ENCODE measurements at places on chromosomes 12 and 14.

DNA sequence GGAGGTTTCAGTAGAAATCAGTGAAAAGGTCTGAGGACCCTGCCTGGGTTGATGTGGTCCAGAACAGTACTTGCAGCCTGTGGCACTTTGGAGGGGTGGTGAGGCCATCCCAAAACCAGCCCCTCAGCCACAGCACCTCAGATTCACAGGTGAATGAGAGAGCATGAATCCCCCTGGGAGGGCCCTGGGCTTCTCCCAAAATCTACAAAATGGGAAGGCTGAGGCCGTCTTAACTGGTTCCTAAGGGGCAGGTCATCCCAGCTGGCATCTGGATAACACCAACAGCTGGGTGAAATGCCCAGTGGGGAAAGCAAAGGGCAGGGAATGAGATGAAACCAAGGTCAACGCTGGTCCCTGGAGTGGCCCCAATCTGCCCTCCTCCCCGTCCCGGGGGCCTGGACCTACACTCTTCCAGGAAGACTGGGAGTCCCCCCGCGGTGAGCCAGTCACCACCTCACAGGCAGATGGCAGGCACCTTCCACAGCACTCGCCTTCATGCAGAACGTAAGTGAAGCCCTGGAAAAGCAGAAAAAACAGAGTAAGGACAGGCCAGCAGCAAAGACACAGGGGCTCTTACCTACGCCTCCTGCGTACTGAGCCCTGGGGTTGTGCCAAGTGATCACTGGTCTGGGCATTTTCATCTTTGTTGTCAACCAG, 26.3 kb upstream of the ANO2 start:
- no peak for DNase-seq

DNA sequence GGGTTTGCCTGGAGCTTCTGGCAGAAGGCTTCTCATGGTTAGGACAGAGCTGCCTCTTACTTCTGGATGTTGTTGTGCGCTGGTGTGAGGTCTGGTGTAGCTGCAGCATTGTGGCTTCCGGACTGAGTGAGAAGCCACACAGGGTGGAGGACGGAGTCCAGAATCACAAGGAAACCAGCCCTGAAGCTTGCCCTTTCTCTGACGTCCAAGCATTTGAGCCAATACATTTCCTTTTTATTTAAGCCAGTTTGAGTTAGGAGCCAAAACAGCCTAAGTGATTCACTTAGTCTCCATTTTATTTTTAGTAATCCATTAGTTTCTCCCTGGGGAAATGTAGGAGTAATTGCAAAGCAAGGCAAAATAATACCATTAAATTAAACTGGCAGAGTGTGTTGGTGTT, 402.4 kb upstream of the RGS6 start:
- DNase-seq: no peak

GRCh38 chr14:91149462-91149861, 35.6 kb downstream of the DGLUCY start:
- DNase-seq: no peak

- DNase-seq: no peak
These were observed 35.3 kb upstream of the CSRNP2 start for GRCh38 chr12:51118706-51119105.

- DNase-seq: no peak
These were observed 671 bp downstream of the ESYT1 start for GRCh38 chr12:56128670-56129205.

DNA sequence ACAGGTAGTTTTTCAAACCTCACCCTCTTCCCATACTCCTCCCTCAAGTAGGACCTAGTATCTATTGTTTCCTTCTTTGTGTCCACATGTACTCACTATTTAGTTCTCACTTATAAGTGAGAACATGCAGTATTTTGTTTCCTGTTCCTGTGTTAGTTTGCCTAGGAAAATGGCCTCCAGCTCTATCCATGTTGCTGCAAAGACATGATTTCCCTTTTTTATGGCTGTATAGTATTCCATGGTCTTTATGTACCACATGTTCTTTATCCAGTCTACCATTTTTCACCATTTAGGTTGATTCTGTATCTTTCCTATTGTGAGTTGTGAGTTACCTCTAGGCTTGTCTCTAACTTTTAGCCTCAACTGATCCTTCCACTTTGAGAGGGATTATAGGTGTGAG, 310.7 kb downstream of the PRKD1 start:
- no peak for DNase-seq

- DNase-seq: no peak
These were observed 36.2 kb downstream of the PRMT8 start for GRCh38 chr12:3527181-3527580.

GRCh38 chr12:116310082-116310481, 32.6 kb upstream of the MED13L start:
- no peak for DNase-seq

- no peak for DNase-seq
These were observed 86.8 kb downstream of the SPRING1 start for GRCh38 chr12:116651089-116651488.

DNA sequence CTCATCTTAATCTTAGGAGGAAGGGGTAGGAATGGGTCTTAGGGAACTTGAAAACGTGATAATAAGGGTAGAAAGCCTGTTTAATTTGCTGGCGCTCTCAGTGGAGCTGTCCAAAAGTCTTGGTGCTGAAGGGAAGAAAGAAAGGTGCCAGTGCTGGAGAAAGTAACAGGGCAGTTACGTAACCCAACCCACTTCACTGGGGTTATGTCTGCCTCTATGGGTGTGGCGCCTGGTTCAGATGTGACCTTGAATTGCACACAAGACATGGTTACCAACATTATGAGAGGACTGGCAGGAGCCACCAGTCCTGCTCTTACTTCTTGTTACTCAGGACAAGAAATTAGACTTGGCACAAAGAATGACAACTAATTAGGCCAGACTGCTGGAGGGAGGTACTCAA, 18.6 kb upstream of the GPATCH2L start:
- DNase-seq: peak; percentile 15

DNA sequence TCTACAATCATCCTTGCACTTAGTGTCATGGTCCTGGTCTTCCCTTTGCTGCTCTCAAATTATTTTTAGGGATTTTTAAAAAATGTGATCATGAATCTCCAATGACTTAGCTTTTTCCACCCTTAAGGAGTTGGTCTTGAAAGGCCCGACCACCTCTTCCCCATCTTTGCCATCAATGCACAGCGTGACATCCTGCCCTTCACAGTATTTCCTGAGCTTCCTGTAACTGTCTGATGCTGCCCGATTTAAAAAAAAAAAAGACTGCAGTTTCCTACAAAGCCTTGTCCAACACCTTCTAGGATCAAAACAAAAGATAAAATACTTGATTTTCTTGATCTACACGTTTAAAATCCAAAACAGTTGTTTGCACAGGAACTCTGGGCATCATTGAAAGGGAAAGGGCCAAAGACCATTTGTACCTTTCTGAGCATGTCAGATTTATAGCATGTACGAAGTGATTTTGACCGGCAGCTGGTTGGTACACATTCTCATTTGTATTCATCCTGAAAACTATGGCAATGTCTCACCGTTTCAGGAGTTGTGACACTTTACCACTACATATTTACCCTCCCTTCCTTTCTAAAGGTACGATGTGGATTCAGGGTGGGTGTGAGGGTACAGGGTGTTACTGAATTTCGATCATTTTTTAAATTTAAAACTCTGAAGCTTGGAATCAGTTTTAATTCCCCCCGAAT, 7.4 kb upstream of the ELK3 start:
- no peak for DNase-seq

DNA sequence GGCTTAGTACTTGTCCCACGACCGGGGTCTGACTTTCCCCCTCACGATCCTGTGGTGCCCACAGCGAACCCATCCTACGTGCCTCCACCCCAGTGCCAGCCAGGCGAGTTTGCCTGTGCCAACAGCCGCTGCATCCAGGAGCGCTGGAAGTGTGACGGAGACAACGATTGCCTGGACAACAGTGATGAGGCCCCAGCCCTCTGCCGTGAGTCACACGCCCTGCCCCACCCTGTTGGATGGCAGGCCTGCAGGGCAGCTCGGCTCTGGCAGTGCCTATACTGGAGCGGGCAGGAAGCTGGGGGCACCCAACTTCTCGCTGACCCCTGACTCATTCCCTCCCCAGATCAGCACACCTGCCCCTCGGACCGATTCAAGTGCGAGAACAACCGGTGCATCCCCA, 18.3 kb upstream of the LRP1-AS start:
- DNase-seq: no peak

DNA sequence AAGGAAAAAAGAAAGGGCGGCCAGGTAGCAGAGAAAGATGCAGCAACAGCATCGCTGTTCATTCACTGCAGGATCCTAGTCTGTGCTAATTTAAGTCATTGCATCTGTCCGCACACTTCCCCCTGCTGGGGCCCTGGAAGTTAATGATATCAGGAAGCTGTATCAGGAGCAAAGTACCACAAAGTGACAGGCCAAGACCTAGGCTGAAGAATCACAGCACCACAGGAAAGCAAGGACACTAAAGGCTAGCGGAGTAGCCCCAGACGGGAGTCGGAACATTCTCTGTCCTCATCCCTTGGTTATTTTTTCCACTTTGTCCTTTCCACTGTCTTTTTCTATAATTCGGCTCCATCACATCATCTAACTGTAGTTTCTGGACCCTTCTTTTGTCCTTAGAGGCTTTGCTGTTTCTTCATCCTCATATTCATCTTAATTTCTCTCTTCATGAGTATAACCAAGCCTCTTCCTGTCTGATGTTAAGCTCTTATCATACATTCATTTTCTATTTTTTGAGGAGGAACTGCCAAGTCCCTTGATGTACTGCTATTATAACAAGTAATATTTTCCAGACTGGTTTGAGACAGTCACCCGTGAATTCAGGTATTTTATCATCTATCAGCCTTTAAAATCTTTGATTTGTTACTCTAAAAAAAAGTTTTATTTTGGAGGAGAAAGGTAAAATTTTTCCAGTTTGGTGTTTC, 28.3 kb downstream of the DUSP16 start:
- no peak for DNase-seq

- no peak for DNase-seq
These were observed 37.9 kb upstream of the SLC38A2 start for GRCh38 chr12:46410495-46410894.

DNA sequence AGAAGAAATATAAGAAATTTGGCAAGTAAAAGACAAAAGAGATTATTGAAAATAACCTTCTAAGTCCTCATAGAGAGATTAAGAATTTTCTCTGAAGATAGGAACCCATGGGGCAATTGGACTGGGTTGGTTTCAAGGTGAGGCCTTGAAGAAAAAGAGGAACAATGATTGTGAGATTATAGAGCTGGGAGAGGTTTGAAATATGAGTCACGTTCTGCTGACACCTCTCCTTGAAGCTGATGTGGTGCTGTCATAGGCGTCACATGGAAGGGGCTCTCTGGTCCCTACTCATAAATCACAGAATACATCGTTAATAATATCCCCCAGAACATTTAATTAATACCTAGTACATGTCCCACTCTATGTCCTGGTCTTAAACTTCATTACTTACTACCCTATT, 227.6 kb upstream of the PDE3A start:
- no peak for DNase-seq

DNA sequence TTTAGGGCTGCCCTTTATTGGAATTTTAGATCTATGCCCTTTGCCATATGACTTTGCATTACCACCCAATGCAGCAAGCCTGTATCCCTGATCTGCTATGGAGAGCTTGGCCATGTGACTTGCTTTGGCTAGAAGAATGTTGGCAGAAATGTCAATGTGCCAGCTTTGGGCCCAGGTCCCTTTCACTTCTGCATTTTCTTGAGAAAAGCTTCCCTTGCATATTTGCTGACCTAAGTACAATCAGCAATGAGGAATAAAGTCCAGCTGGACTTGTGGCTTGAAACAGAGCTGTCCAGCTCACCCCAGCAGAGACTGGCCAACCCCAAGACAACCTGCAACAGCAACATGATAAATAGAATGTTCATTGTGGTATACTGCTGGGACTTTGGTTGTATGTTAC, 135.9 kb downstream of the PAH start:
- DNase-seq: no peak

DNA sequence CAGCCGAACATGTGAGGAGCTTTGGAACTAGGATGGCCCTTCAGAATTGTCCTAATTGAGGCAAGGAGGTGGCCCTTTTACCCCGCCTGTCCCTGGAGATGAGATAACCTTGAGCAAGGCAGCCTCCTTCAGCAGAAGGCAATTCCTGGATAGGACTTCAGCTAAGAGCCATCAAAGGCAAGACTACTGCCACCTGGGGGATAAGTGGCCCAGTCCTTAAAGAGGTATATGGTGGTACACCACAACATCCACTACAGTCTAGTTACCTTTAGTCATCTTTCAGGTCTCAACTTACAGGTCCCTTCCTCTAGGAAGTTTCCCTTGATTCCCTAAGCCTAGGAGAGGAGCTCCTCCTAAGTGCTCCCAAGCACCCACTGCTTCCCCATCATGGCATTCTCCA, 204.2 kb upstream of the CDKN3 start:
- DNase-seq: no peak

DNA sequence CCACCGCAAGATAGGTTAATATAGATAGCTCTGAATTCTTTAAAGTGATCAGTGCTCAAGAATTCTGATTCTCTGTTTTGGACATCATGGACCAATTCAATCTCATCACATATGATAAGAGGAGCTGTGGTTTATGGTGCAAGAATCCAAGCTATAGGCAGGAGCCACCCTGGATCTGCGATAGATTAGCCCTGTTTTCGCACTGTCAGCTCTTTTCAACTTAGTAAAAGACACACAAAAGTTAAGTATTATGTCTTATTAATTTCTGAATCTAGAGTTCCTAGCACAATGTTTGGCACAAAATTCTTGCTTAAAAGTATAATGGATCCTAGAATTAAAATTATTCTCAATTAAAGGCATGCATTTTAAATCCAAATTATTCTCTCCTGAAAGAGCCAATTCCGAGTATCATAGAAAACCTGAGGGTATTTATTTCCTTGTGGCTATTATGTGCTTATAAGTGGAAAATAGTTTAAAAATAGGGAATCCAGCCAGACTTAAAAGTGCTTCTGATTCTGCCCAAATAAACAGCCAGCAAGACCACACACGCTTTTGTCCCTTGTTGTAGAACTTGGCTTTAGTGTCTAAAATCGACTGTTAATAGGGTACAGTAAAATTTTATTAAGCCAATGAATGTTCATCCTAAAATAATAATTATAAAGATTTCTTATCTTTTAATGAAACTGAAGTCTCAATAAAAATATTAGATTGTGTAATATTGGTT, 184.9 kb upstream of the FLRT2 start:
- no peak for DNase-seq

- DNase-seq: no peak
These were observed 308.7 kb downstream of the SOX5 start for GRCh38 chr12:23640754-23641153.

Measured in activated CD8-positive, alpha-beta T cell treated with anti-CD3 and anti-CD28 coated beads for 36 hours (primary cell).